ENCODE measurements at places on chromosomes 16 and 17. TPM values are rescaled to one million over a fixed set of nuclear protein-coding genes. Genes with fewer than 3 reads are reported as not detected.

The TAT gene
- polyA plus RNA-seq: not detected

The PYDC1 gene
- not detected for polyA plus RNA-seq

The RSKR gene
- 3.0 TPM for polyA plus RNA-seq

The CALB2 gene
- not detected for polyA plus RNA-seq

The VASN gene
- polyA plus RNA-seq: 51.3 TPM

The KCTD11 gene
- polyA plus RNA-seq: 11.0 TPM

The AATK gene
- 2.9 TPM for polyA plus RNA-seq

The ALOX12 gene
- not detected for polyA plus RNA-seq

The CCR7 gene
- 0.08 TPM for polyA plus RNA-seq

- no peaks in the 10 kb centered on the region for H3K27me3 ChIP-seq
- H3K4me3 ChIP-seq: no peak overlapping the region
- H3K27ac ChIP-seq: no peak overlapping the region
- H3K4me1 ChIP-seq: no peaks in the 10 kb centered on the region
- DNase-seq: no peak
- no peaks in the 10 kb centered on the region for H3K36me3 ChIP-seq
Observed at GRCh38 chr17:17737961-17738894, 57.0 kb downstream of the RAI1 start.

DNA sequence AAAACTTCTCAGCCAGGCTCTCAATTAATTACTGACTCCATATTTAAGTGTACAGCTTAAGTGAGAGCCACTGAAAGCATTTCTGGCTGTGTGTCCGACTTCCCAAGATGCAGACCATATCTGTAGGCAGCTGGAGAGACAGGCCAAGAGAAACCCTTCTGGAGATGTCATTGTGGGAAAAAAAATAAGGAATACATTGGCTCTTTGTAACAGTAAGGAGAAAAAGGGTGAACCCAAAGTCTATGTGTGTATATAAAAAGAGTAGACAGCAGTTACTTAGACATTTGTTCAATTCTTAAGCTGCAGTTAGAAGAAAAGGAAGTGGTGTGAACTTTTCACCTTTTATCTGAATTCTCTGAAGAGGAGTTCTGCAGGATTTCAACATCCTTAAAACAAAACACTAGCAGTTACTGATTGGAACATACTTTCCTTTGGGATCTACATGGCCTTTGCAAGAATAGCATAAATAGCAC, 21.7 kb downstream of the FAM117A start:
- H3K36me3 ChIP-seq: no peaks in the 10 kb centered on the region
- no peak for DNase-seq
- no peaks in the 10 kb centered on the region for H3K27me3 ChIP-seq
- no peak overlapping the region for H3K4me3 ChIP-seq

DNA sequence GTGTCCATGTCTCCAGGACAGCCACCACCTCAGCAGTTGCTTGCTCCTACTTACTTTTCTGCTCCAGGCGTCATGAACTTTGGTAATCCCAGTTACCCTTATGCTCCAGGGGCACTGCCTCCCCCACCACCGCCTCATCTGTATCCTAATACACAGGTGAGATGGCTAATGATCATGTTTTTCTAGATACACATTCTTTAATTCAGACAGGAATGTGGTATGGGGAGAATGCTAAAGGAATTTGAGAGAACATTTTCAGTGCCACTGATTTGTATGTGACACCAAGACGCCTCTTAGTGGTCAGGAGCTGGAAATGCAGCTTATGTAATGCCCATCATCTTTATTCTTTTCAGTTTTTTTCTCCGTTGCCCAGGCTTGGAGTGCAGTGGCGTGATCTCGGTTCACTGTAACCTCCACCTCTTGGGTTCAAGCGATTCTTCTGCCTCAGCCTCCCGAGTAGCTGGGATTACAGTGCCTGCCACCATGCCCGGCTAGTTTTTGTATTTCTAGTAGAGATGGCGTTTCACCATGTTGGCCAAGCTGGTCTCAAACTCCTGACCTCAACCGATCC, 8.9 kb upstream of the RAPGEFL1 start:
- H3K27me3 ChIP-seq: no peaks in the 10 kb centered on the region
- peaks cover 3% of the 10 kb centered on the region for H3K4me1 ChIP-seq
- H3K36me3 ChIP-seq: peaks cover 8% of the 10 kb centered on the region
- peak overlapping the region; percentile 71 for H3K27ac ChIP-seq
- no peak for DNase-seq

DNA sequence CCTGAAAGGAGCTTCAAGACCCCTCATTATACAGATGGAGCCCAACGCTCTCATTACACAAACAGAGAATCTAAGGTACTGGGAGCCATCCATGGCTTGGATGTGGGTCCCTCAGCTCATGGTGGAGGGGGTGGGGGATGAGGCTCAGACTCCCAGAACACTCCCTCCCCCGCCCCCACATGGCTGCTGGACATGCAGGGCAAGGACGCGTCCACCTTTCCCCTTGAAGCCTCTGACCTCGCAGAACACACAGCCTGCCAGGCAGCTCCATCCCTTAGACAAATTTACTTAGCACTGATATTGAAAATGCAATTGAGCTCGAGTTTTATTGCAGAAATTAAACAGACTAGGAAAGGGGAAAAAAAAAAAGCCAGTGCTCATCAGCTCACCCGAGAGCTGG, 203.9 kb downstream of the ZNF423 start:
- no peaks in the 10 kb centered on the region for H3K27me3 ChIP-seq
- no peaks in the 10 kb centered on the region for H3K4me1 ChIP-seq
- H3K36me3 ChIP-seq: no peaks in the 10 kb centered on the region
- H3K4me3 ChIP-seq: no peak overlapping the region
- H3K27ac ChIP-seq: no peak overlapping the region
- peak; percentile 37 for DNase-seq

GRCh38 chr16:84532855-84533486, 28.5 kb upstream of the MEAK7 start:
- no peaks in the 10 kb centered on the region for H3K36me3 ChIP-seq
- peaks cover 7% of the 10 kb centered on the region for H3K4me1 ChIP-seq
- H3K27me3 ChIP-seq: no peaks in the 10 kb centered on the region
- H3K4me3 ChIP-seq: no peak overlapping the region
- H3K27ac ChIP-seq: peak overlapping the region; percentile 23
- DNase-seq: no peak

DNA sequence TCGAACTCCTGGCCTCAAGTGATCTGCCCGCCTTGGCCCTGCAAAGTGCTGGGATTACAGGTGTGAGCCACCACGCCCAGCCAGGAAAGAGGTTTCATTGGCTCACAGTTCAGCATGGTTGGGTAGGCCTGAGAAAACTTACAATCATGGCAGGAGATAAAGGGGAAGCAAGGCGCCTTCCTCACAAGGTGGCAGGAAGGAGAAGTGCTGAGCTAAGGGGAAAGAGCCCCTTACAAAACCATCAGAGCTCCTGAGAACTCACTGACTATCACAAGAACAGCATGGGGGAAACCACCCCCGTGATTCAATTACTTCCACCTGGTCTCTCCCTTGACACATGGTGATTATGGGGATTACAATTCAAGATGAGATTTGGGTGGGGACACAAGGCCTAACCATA, 411.7 kb upstream of the ZFHX3 start:
- no peaks in the 10 kb centered on the region for H3K4me1 ChIP-seq
- no peak overlapping the region for H3K27ac ChIP-seq
- no peaks in the 10 kb centered on the region for H3K27me3 ChIP-seq
- DNase-seq: no peak
- no peak overlapping the region for H3K4me3 ChIP-seq

DNA sequence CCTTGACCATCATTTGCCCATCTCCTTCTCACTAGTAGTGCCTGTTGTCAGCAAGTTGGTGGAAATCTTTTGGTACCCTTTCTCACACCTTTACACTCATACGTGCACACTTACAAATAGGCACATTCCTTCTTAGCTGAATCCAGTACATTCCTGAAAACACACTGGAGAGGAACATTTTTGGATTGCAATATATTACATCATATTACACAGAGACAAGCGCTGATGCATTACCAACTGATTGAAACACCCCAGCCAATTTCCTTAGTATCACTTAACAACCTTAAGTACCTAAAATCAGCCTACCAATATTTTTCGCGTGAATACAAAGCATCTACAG, 64.1 kb downstream of the PLCG2 start:
- no peaks in the 10 kb centered on the region for H3K36me3 ChIP-seq
- no peak for DNase-seq
- no peak overlapping the region for H3K27ac ChIP-seq
- H3K27me3 ChIP-seq: no peaks in the 10 kb centered on the region

GRCh38 chr16:51120730-51121347, 30.2 kb downstream of the SALL1 start:
- H3K36me3 ChIP-seq: no peaks in the 10 kb centered on the region
- no peak for DNase-seq
- no peak overlapping the region for H3K27ac ChIP-seq
- no peak overlapping the region for H3K4me3 ChIP-seq
- H3K27me3 ChIP-seq: no peaks in the 10 kb centered on the region
- no peaks in the 10 kb centered on the region for H3K4me1 ChIP-seq

GRCh38 chr17:66900126-66901010, 64.1 kb upstream of the CACNG4 start:
- H3K36me3 ChIP-seq: no peaks in the 10 kb centered on the region
- no peak overlapping the region for H3K27ac ChIP-seq
- no peak for DNase-seq
- H3K27me3 ChIP-seq: no peaks in the 10 kb centered on the region
- no peak overlapping the region for H3K4me3 ChIP-seq

DNA sequence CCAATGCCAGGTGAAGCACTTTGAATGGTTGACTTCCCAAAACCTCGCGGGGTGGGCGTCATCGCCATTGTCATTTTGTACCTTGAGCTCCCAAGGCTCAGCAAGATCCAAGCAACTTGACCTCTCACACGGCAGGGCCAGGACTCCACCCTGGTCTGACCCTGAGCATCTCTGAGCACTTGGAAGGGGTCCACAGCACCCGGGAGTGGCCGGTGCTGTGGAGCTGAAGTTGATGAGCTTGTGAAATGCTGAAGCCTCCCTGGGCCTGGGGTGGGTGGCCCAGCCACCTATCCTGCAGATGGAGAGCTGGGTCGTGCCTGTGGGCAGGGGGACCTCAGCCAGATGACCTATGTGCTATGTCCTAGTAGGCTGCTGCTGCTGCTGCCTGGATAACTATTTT, 283.3 kb upstream of the FOXF1 start:
- no peaks in the 10 kb centered on the region for H3K27me3 ChIP-seq
- H3K4me1 ChIP-seq: no peaks in the 10 kb centered on the region
- H3K27ac ChIP-seq: no peak overlapping the region
- no peak overlapping the region for H3K4me3 ChIP-seq
- H3K36me3 ChIP-seq: no peaks in the 10 kb centered on the region

GRCh38 chr17:49898366-49899190, 50.7 kb upstream of the TAC4 start:
- H3K4me1 ChIP-seq: no peaks in the 10 kb centered on the region
- DNase-seq: no peak
- no peaks in the 10 kb centered on the region for H3K27me3 ChIP-seq
- no peak overlapping the region for H3K27ac ChIP-seq
- no peaks in the 10 kb centered on the region for H3K36me3 ChIP-seq

DNA sequence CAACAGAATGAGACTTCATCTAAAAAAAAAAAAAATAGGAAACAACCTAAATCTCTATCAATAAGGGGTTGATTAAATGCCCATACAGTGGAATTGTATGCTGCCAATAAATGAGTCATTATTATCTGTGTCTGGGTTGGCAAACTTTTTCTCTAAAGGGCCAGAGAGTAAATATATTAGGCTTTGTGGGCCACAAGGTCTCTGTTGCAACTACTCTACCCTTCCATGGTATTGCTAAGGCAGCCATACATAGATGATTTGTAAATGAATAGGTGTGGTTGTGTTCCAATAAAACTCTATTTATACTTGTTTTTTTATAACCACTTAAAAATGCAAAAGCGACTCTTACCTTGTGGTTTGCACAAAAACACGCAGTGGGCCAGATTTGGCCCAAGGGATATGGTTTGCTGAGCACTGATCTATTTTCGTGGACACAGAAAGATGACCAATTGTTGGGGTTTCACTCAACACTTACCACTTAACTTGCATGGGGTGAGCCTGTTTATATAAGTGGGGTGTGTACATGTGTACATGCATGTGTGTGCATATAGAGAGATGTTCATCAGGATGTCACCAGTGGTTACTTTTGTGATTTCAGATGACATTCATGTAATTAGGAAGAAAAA, 12.4 kb upstream of the IL4R start:
- H3K4me3 ChIP-seq: no peak overlapping the region
- no peaks in the 10 kb centered on the region for H3K27me3 ChIP-seq
- no peaks in the 10 kb centered on the region for H3K36me3 ChIP-seq
- DNase-seq: no peak
- H3K27ac ChIP-seq: no peak overlapping the region

GRCh38 chr16:25553711-25554436, 137.9 kb upstream of the HS3ST4 start:
- no peaks in the 10 kb centered on the region for H3K27me3 ChIP-seq
- no peak overlapping the region for H3K27ac ChIP-seq
- H3K4me3 ChIP-seq: no peak overlapping the region
- no peak for DNase-seq
- no peaks in the 10 kb centered on the region for H3K36me3 ChIP-seq

GRCh38 chr17:74357466-74357809, 4.2 kb downstream of the BTBD17 start:
- H3K4me1 ChIP-seq: no peaks in the 10 kb centered on the region
- no peak for DNase-seq
- no peaks in the 10 kb centered on the region for H3K27me3 ChIP-seq
- H3K27ac ChIP-seq: no peak overlapping the region

DNA sequence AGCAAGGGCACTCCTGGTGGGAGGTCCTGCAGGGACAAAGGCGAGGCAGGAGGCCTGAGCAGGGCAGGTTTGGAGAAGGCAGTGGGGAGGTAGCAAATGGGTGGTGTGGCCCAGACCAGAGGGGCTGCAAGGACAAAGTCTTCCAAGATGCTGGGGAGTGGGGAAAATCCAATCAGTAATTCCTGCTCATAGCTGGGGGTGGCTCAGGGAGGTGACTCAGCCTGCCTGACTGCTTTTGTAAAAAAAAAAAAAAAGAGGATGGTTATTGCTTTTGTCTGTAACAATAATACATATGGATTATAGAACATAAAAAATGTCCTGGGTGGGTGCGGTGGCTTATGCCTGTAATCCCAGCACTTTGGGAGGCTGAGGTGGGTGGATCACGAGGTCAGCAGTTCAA, 5.2 kb downstream of the IL34 start:
- no peaks in the 10 kb centered on the region for H3K27me3 ChIP-seq
- H3K27ac ChIP-seq: no peak overlapping the region
- H3K4me1 ChIP-seq: no peaks in the 10 kb centered on the region
- H3K36me3 ChIP-seq: no peaks in the 10 kb centered on the region

GRCh38 chr16:81808933-81809480, 29.9 kb downstream of the PLCG2 start:
- H3K4me3 ChIP-seq: no peak overlapping the region
- H3K27me3 ChIP-seq: no peaks in the 10 kb centered on the region
- H3K4me1 ChIP-seq: no peaks in the 10 kb centered on the region
